ENCODE measurements at places on chromosomes 2 and 18.

- DNase-seq = no peak
Observed at GRCh38 chr18:13501891-13502290, 224.5 kb downstream of the FAM210A start.

DNA sequence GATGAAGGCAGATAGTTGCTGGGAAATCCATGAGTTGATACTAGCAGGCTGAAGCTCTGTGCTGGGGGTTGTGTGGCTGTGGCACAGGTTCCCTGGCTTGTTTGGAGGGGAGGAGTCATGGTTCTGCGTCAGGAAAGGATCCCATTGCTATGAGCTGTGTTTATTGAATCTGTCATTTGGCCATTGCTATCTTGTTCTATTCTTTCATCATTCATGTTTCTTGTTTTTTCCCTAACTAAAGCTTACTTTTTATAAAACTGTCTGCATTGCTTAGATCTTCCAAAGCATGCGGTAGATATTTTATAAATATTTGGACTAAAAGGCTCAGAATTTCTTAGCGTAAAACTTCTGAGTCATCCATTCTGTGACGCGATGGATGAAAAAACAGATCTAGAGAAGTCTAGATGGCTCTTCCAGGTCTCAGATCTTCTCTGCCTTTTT lies 335.3 kb downstream of the PTPRM start:
- no peak for DNase-seq

DNA sequence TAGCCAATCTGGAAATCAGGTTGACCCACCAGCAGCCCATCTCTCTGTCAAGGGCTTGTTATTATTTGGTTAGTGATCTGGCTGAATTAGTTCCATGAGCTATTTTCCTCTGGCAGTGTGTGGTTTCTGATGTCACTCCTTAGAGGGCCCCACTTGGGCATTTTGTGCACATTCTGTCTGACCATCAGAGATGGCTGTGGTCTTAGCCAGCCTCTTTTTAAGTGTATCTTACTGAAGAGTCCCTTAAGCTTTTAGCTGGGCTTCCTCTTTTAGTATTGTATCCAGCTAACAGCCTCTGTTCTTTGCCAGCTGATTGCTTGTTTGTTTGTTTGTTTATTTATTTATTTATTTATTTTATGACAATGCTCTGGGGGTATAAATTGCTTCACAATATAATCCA lies 951.1 kb upstream of the CNTNAP5 start:
- DNase-seq = no peak

- no peak for DNase-seq
Observed at GRCh38 chr18:64264171-64264570, 115.3 kb upstream of the LINC00305 start.
